ENCODE measurements at places on chromosomes 5 and 9.

- no peak for DNase-seq
Observed at GRCh38 chr5:135606431-135606830, 27.6 kb upstream of the CXCL14 start.

DNA sequence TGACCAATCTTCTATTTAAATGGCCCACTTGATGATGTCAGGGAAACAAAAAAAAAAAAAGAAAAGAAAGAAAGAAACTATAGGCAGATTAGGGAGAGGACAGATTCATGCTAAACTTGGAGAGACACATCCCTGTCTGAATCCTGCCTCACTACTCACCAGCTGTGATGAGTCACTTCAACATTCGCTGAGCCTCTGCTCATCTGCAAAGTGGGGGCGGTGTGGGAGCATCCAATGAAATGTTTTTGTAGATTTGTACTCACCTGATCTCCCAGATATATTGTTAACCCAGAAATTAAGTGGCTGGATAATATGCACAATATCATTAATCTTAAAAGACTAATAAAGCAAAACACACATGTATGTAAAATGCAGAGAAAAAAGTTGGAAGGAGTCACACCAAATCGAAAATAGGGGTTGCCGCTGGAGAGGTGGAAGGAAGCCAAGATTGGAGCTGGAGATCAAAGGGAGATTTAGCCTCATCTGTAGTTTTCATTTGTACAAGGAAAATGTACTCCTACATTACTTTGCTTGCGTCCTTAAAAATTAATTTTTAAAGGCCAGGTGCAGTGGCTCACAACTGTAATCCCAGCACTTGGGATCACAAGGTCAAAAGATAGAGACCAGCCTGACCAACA lies 17.0 kb upstream of the ERGIC1 start:
- DNase-seq: peak; percentile 74

- DNase-seq: no peak
Observed at GRCh38 chr5:144275329-144275728, 104.7 kb downstream of the KCTD16 start.

GRCh38 chr5:15266229-15266628 lies 233.8 kb upstream of the FBXL7 start:
- DNase-seq: no peak

GRCh38 chr5:99089822-99090549 lies 161.2 kb upstream of the CHD1 start:
- DNase-seq: no peak

GRCh38 chr9:77455312-77455927 lies 192.7 kb downstream of the GNA14 start:
- no peak for DNase-seq

- DNase-seq: no peak
Observed at GRCh38 chr9:83598487-83598886, 24.5 kb upstream of the IDNK start.

DNA sequence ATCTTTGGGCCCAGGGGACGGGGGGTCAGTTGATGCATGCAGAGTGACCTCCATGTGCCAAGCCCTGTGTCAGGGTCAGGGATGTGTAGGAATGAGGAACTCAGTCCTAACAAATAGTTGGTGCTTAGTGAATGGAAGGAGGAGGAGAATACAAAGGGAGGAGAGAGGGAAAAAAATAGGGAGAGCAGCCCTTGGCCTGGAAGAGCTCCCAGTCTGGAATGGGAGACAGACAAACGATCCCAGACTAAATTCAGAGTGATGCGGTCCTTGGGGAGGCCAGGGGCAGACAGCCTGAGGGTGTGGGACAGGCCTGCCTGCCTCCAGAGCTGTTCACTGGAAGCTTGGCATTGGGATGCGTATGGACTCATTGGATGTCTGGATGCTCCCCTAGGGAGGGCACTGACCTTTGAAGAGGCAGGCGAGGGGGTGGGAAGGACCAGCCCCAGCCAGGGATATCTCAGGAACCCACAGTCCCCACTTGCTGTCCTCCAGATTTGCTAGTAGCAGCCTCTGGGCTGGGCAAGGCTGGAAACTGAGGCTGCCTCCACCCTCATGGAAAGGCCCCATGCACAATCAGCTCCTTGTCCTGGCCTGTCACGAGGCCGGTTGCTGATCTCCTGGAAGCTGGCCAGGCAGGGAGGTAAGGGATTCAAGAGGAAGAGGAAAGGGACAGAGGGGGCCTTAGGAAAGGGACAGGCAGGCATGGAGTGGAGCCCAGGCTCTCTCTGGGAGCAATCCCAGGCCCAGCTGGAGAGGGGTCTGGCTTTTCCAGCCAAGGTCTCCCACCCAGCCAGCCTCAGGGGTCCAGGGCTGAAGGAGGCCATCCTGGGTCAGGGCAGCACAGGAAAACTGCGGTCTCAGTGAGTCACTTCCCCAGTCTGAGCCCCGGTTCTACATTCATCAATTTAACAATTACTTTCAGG lies 69.0 kb upstream of the GGTA1 start:
- no peak for DNase-seq

GRCh38 chr9:74609671-74610405 lies 112.7 kb downstream of the RORB start:
- no peak for DNase-seq

DNA sequence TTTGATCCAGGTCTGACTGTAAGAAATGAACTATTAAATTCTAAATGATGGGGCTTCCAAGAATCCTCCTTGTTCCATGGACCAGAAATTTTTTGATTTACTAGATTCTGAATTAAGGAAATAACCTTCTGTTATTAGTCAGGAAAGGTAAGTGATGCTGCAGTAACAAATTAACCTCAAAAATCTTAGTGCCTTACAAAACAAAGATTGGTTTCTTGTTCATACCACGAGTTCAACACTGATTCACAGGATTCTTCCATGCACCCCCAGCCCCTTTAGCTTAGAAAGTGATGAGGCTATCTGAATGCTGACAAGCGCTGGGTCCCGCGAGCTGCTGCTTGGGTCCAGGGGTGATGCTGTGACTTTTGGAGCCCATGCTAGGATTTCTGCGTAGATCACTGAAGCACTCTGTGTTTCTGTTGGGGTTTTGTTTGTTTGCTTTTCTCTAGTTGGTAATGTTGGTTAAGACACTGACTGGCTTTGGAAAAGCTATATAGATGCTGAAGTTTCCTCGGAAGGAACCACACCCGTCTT lies 52.3 kb downstream of the COL15A1 start:
- no peak for DNase-seq

GRCh38 chr9:35813434-35814105 lies 1.3 kb downstream of the HINT2 start:
- peak; percentile 21 for DNase-seq

All from kidney glomerular epithelial cell (primary cell).